ENCODE measurements at places on chromosomes 12 and 14. TPM values are rescaled to one million over a fixed set of nuclear protein-coding genes. Genes with fewer than 3 reads are reported as not detected.

GRCh38 chr12:54475537-54475936, 2.1 kb upstream of the GTSF1 start:
- DNase-seq = no peak

- no peak for DNase-seq
Measured at GRCh38 chr12:106051853-106052531, 86.8 kb downstream of the NUAK1 start.

KCNA5 gene
- not detected for total RNA-seq

TXNDC16 gene
- 9.2 TPM for total RNA-seq
